ENCODE measurements at places on chromosomes 3 and 15.

DNA sequence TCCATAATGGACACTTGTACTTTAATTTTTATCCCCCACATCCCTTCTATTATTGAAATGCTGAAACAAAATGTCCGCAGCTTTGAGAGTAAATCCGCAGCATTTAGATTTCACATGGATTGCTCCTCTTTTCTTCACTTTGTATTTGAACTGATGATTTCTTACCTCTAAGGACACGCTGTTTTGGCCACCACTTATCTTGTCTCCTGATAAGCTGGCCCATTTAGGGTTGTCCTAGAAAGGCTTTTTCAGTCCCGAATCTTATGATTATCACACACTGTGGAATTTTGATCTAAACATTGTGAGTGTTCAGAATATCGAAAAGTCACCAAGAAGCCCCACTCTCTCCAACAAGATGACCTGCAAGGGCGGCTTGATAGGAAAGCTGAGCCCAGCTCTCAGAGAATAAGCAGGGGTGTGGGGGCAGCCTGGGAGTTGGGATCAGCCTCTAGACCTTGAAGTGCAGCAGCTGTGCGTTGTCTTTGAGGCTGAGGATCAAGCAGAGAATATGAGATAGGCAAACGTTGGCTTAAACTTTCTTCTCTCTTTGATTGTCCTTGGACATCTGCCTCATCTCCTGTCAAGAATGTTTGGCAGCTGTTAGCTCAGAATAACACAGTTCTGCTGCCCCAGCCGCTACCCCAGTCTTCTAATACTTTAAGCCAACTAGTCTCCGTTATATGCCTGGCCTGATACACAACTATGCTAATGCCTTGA lies 399.7 kb upstream of the NR2F2 start:
- DNase-seq = no peak

DNA sequence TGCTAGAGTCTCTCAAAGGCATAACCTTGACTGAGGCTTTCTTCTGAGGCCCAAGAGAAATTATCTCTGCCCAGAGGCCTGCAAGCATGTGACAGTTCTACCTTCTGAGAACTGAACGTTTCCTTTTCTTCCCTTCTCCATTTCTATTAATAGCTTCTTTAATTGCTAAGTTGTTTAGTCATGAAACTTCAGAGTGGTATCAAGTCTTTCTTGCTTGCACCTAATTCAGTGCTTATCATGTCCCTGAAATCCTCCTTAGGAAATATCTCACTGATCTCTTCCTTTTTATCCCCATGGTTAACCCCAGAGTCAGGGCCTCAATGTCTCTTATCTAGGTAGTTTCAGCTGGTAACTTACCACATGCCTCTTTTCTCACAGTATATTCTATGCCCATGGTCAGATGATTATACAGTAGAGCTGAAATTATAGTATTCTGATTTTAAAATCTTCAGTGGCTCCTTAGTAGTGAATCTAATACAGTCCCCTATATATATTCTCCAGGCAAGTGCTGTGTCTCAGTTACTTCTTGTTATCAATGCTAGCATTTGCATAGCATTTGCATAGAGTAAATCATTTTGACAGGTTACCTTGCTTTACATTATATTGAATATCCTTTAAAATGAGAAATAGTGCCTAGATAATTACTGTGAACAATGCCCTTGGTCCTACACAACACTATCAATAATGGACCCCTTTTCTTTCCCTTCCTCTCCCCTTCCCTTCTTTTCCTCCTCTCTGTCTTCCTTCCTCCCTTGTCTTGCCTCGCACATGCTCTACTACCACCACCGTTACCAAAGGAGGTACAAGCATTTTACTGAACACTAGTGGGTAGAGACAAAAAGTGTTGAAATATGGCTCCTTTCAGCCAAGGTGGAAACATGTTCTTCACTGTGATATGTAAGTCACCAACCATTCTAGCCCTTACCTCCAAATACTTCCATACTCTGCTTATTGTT lies 33.0 kb downstream of the KBTBD8 start:
- no peak for DNase-seq

DNA sequence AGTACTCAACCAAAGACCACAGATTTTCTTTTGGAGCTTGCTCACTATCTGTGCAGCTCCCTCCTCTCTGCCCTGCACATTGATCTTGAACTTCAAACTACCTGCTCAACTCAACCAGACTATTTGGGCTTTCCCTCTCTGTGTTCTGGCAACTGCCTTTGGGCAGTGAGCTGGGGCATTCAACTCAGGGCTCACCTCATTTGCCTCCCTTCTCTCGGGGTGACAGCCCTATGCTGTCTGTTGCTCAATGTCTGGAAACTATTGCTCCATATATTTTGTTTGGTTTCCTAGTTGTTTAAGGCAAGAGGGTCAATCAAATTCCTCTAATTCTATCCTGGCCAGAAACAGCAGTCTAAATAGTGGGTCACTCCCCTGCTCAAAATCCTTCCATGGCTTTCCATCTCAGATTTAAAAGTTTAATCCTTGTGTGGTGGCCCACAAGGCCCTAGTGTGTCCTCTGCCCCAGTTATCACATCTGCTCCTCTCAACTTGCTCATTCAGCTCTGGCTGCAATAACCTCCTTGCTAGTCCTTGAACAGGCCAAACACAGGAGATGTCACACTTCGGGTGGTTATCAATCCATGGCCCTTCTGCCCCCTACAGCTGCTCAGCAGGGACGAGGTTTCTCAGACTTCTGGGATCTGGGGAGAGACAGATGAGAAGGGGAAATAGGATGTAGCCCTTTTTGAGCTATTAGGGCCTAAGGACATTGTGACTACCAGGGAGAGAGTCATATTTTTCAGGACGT lies 67.8 kb downstream of the SNRK start:
- no peak for DNase-seq

GRCh38 chr3:122012821-122013220 lies 9.2 kb downstream of the ILDR1 start:
- DNase-seq = no peak

GRCh38 chr3:187746442-187747281 lies 1.4 kb upstream of the BCL6 start:
- peak; percentile 58 for DNase-seq

DNA sequence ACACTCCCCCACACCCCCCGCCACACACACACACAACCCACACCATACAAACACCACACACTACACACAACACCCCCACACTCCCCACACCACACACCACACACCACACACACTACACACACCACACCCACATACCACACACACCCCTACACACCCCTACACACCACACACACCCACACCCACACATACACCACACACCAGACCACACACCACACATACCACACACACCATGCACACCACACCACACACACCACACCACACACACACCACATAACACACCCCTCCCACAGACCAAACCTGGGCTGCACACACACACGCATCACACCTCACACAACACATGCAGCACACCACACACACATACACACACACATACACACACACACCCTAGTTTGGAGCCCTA lies 1.8 kb upstream of the RASGRF1 start:
- DNase-seq = no peak

DNA sequence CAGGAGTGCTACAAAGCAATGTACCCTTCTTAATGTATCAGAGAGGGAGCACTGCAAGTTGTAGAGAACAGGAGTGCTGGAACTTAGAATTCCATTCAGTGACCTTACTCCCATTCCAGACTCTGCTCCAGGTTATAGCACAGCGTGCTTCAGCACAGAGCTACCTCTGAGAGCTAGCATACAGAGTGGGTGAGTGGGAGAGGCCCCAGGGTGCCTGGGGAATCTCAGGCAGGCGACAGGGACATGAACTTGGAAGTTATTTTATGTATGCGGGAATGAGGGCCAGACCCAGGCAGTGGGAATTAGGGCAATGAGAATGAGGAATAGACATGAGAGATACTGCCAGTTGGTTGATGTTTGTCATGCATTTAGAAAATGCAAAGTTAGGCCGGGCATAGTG lies 3.7 kb upstream of the KNG1 start:
- DNase-seq = no peak
